Osteocyte (in vitro differentiated cells): ENCODE measurements at places on chromosomes 2 and 18. TPM values are rescaled to one million over a fixed set of nuclear protein-coding genes. Genes with fewer than 3 reads are reported as not detected.

HRH4 gene
- total RNA-seq = not detected in 2 replicates

RFTN2 gene
- 29.4 and 30.6 TPM in 2 replicates for total RNA-seq

BMP10 gene
- not detected in 2 replicates for total RNA-seq

CHRND gene
- total RNA-seq = not detected in 2 replicates

EFHD1 gene
- 106 and 114 TPM in 2 replicates for total RNA-seq

SP140 gene
- total RNA-seq = 0.65 and 1.0 TPM in 2 replicates

SLC14A1 gene
- total RNA-seq = 0.24 TPM in 1 of 2 replicates, not detected in the other

OXER1 gene
- not detected in 2 replicates for total RNA-seq

LYG1 gene
- total RNA-seq = 1.1 and 1.8 TPM in 2 replicates

WNT6 gene
- total RNA-seq = 0.42 and 0.64 TPM in 2 replicates

CDH7 gene
- not detected in 2 replicates for total RNA-seq

DNA sequence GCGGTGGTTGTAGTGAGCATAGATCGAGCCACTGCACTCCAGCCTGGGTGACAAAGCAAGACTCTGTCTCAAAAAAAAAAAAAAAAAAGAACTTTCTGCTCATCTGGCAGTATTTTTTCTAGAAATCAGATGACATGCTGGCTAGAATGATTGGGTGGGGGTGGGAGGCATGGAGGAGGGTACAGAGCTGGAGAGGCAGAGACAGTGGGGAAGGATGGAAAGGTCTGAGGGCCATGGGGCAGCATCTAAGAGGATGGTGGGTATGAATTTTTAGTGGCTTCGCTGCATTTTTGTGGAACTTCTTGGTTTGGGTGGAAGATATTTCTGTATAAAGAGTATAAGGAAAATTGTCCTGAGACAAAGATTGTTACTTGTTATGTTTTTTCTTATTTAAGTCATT, 23.3 kb downstream of the ARMC9 start:
- peak overlapping the region; percentile 98 for H3K27ac ChIP-seq
- peaks cover 58% of the 10 kb centered on the region for H3K36me3 ChIP-seq
- H3K4me3 ChIP-seq = peak overlapping the region; percentile 34

DNA sequence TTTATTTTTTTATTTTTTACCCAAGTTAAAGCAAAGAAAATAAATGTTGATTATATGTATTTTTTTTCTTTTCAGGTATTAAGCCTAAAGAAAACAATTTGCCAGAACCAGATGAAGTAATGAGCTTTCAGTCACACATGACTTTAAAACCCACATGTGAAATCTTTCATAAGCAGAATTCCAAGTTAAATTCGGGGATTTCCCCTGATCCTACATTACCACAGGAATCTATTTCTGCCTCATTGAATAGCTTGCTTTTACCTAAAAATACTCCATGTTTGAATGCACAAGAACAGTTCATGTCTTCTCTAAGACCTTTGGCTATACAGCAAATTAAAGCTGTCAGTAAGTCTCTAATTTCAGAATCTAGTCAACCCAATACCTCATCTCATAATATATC, 26.6 kb downstream of the GEN1 start:
- DNase-seq = no peak
- H3K27me3 ChIP-seq = no peaks in the 10 kb centered on the region
- H3K4me1 ChIP-seq = no peaks in the 10 kb centered on the region
- H3K27ac ChIP-seq = no peak overlapping the region

DNA sequence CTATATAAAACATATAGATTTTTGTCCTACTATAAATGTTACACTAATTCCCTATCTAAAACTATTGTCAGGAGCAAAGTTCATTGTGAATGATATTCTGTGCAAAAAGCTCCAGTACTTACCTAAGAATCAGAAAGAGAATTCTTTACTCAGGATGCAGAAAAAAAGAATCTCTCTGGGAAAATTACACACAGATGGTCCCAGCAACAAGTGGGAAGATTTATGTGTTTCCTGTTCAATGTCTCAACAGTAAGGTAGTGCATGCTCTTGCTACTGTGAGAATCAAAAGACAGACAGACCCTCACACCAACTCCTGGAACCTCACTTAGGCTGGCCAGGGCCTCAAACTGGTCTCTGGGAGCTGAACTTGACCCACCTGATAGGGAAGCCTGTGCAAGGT, 11.2 kb upstream of the NAPG start:
- peaks cover 14% of the 10 kb centered on the region for H3K4me1 ChIP-seq
- DNase-seq = no peak
- peaks cover 3% of the 10 kb centered on the region for H3K36me3 ChIP-seq
- H3K27me3 ChIP-seq = peaks cover 50% of the 10 kb centered on the region

GRCh38 chr2:68980956-68981355, 6.5 kb downstream of the GKN1 start:
- H3K4me3 ChIP-seq = no peak overlapping the region
- DNase-seq = no peak
- no peaks in the 10 kb centered on the region for H3K4me1 ChIP-seq
- no peaks in the 10 kb centered on the region for H3K36me3 ChIP-seq

GRCh38 chr18:78913395-78913794, 66.2 kb upstream of the SALL3 start:
- H3K36me3 ChIP-seq = no peaks in the 10 kb centered on the region

DNA sequence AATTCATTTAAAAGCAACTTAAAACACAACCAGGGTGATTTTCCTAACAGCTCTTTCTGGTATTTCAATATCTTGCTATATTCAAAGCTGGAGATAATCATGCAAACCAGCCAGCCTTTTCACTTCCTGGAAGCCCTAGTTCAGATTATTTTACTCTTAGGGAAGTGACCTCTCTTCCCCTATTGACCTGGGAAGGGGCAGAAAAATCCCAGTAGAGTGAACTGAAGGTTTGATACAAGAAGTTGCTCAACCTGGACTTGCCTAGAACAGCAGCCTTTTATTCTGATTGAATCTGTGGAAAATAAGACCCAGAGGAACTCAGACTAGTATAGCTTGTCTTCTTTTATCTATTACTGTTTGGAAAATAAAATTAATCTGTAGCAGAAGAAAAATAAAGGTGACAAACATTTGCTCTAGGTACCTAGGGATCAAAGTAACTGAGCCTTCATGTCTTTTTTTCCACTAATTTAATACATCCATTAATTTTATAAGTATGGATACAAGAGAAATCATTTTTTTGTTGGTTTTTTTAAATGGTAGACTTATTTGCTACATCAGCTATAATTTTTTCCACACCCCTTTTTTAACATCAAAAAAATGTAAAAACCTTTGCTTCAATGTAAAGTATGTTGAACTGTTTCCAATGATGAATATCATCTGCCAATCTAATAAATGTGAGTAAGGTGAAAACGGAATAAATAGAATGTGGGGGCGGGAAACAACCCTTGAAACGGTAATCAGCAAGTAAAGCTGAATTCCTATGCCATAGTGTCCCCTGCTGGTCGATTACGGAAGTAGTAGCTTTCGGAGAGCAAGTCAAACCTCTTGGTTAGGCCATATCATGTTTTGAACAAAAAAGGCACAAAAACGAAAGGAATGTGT, 629.9 kb downstream of the NRXN1 start:
- H3K4me1 ChIP-seq = no peaks in the 10 kb centered on the region
- H3K36me3 ChIP-seq = no peaks in the 10 kb centered on the region
- no peaks in the 10 kb centered on the region for H3K27me3 ChIP-seq
- no peak overlapping the region for H3K27ac ChIP-seq
- no peak for DNase-seq
- no peak overlapping the region for H3K4me3 ChIP-seq

GRCh38 chr2:238901461-238902057, 53.7 kb downstream of the TWIST2 start:
- H3K27me3 ChIP-seq = no peaks in the 10 kb centered on the region
- no peak overlapping the region for H3K27ac ChIP-seq
- no peak overlapping the region for H3K4me3 ChIP-seq
- peaks cover 33% of the 10 kb centered on the region for H3K4me1 ChIP-seq
- DNase-seq = no peak

GRCh38 chr2:231409776-231410175, 14.3 kb downstream of the B3GNT7 start:
- H3K4me3 ChIP-seq = no peak overlapping the region
- no peaks in the 10 kb centered on the region for H3K27me3 ChIP-seq
- no peaks in the 10 kb centered on the region for H3K36me3 ChIP-seq
- H3K27ac ChIP-seq = no peak overlapping the region
- peaks cover 29% of the 10 kb centered on the region for H3K4me1 ChIP-seq

DNA sequence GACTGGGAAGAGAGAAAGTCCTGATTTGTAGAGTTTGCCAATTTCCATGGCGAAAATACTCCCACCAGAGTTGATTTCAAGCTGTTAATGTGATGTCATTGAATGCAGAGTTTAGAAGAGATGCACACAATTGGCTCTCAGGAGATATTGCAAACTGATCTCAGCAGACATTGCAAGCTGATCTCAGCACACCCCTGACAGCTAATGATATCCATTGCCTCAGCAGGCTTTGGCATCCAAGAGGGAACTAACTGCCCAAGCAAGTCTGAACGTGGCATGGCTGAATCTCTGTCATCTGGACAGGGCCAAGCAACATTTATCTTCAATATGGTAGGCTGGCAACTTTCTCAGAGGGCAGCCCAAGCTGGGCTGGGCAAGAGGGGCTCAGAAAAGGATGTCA, 78.4 kb upstream of the CYP1B1 start:
- no peak overlapping the region for H3K27ac ChIP-seq
- no peak overlapping the region for H3K4me3 ChIP-seq
- no peak for DNase-seq
- H3K4me1 ChIP-seq = peaks cover 14% of the 10 kb centered on the region

DNA sequence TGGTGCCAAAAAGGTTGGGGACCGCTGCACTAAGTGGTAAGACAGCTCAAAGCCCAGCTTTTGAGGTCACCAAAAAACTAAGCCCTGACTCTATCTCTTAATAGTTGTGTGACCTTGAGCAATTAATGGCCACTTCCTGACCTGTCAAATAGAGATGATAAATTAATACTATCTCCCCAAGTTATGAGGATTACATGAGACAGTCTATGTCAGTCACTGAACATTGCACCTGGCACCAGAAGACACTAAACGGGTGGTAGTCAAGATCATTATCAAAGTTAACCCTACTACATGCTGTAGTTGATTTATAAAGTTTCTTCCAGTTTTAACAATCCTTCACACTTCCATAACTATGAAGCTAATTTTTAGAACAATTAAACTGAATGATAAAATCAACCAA, 36.5 kb downstream of the STPG4 start:
- H3K36me3 ChIP-seq = no peaks in the 10 kb centered on the region
- peaks cover 31% of the 10 kb centered on the region for H3K4me1 ChIP-seq
- DNase-seq = no peak
- H3K4me3 ChIP-seq = no peak overlapping the region

GRCh38 chr2:131034122-131035051, 58.9 kb downstream of the FAM168B start:
- H3K4me1 ChIP-seq = peaks cover 7% of the 10 kb centered on the region
- no peaks in the 10 kb centered on the region for H3K36me3 ChIP-seq
- peaks cover 4% of the 10 kb centered on the region for H3K27me3 ChIP-seq
